ENCODE measurements at places on chromosomes 7 and 10. TPM values are rescaled to one million over a fixed set of nuclear protein-coding genes. Genes with fewer than 3 reads are reported as not detected.

DNA sequence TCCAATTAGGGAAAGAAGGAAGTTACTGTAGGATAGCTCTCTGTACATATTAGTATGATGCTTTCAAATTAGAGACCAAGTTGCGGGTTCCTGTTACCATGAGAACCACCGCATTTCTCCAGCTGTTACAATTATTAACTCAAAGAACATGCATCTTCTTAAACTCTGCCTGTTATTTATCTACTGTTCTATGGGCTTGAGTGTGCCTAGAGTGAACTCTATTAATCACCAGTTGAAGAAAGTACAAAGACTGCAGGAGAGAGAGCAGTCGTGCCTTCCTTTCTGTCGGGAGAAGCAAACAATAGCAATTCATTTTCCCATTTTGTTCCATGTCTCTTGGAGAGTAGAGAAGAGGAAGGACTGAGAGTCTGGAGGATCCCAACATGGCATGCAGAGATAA, 1071.2 kb downstream of the TYW1 start:
- H3K4me1 ChIP-seq: no peaks in the 10 kb centered on the region
- no peak overlapping the region for H3K4me3 ChIP-seq
- no peak for DNase-seq
- no peaks in the 10 kb centered on the region for H3K27me3 ChIP-seq
- H3K36me3 ChIP-seq: no peaks in the 10 kb centered on the region
- H3K27ac ChIP-seq: no peak overlapping the region

DNA sequence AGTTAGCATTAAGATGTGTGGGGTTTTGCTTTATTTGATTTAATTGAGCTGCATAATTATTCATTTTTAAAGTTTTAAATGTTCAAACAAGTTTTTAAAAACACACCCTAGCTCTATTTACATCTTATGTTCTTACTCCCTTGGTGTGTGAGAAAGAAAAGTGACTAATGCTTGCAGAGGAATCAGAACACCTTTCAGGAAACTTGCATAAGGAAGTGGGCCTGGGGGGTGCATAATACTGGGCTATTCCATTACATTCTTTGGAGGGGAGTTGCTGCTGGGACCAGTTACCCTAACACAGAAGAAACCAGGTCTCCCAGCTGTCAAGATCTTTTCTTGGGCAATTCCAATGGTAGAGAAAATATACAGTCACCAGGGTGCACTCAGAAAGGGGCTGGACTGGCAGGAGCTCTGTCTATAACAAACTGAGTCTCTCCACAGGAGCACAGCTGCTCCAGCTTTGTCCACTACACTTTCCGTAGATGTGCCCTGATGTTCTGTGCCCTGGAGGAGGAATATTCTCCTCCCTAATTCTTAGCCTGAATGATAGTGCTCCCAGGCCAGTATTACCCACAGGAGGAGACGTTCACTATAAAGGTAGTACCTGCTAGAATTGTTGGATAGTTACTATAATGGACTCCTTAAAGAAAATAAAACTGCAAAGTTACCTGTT, 304.2 kb downstream of the CDC14C start:
- no peaks in the 10 kb centered on the region for H3K4me1 ChIP-seq
- no peaks in the 10 kb centered on the region for H3K27me3 ChIP-seq
- no peak for DNase-seq
- no peaks in the 10 kb centered on the region for H3K36me3 ChIP-seq
- H3K27ac ChIP-seq: no peak overlapping the region

SRRM3 gene
- total RNA-seq: 1.7 TPM

DNA sequence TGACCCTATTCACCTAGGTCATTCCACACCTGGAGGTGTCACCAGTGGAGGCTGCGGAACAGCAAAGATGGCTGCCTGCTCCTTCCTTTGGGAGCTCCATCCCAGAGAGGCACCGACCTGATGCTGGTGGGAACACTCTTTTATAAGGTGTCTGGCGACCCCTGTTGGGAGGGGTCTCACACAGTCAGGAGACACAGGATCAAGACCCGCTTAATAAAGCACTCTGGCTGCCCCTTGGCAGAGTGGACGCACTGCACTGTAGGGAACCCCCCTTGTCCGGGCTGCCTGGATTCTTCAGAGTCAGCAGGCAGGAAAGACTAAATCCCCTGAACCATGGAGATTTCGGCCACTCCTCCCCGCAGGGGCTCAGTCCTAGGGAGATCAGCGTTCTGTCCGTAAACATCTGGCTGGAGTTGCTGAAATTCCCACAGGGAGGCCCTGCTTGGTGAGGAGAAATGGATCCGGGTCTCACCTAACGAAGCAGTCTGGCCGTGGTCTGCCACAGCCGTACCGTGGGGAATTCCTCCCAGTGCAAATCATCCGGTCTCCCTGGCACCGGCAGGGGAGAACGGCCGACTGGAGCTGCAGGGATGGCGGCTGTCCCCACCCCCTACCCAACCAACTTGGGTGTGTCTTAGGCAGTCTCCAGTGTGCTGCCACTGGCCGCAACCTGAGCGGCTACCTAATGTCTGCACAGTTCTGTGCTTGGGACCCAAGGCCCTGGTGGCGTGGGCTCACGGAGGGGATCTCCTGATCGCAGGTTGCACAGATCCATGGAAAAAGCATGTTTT, 66.1 kb downstream of the LSMEM1 start:
- H3K4me1 ChIP-seq: no peaks in the 10 kb centered on the region
- H3K36me3 ChIP-seq: no peaks in the 10 kb centered on the region
- DNase-seq: no peak
- no peak overlapping the region for H3K4me3 ChIP-seq
- H3K27ac ChIP-seq: no peak overlapping the region

DNA sequence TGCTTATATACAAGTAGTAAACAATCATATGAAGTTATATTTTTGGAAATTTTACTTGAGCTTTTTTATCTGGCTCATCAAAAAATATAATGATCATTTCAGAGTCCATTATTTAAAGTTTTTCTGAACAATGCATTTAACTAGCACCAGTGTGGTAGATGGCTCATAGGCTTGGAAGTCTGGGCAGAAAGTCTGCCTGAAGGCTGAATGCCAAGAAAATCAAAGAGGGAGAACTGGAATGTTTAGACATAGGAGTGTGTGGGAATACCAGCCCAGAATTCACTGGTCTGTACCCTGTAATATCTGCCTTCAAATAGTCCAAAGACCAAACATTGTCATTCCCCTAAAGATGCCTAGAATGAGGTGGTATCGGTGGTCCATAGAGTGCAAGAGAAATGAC, 40.3 kb upstream of the ANK3 start:
- no peaks in the 10 kb centered on the region for H3K27me3 ChIP-seq
- H3K36me3 ChIP-seq: no peaks in the 10 kb centered on the region
- DNase-seq: no peak
- H3K4me3 ChIP-seq: no peak overlapping the region
- no peaks in the 10 kb centered on the region for H3K4me1 ChIP-seq

- no peak overlapping the region for H3K27ac ChIP-seq
- no peaks in the 10 kb centered on the region for H3K4me1 ChIP-seq
- H3K27me3 ChIP-seq: no peaks in the 10 kb centered on the region
- no peaks in the 10 kb centered on the region for H3K36me3 ChIP-seq
- DNase-seq: no peak
Measured at GRCh38 chr10:69960606-69960987, 92.0 kb upstream of the MACROH2A2 start.

STEAP2 gene
- 8.0 TPM for total RNA-seq

- no peaks in the 10 kb centered on the region for H3K27me3 ChIP-seq
- H3K4me1 ChIP-seq: peaks cover 26% of the 10 kb centered on the region
Measured at GRCh38 chr7:47154791-47155190, 427.1 kb downstream of the TNS3 start.

DNA sequence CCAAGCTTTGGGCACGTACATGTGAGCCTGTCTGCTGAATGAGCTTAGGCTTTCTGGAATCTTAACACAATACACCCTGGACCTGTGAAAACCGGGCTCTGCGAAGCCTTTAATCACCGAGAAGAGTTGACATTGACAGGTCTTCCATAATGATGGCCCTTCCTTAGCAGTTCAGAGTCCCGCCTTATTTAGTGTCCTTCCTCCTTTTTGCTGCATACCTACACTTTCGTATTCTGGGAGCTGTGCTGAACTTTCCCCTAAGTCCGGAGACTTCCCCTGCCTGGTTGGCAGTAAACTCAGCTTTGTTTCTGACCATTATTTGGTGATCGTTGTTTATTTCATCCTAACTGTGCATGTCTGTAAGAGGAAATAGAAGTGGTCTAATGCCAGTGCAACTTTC, 212.0 kb downstream of the CAMK1D start:
- DNase-seq: no peak
- no peaks in the 10 kb centered on the region for H3K36me3 ChIP-seq
- no peak overlapping the region for H3K4me3 ChIP-seq
- H3K27ac ChIP-seq: no peak overlapping the region
- H3K4me1 ChIP-seq: no peaks in the 10 kb centered on the region

GRCh38 chr10:120335553-120335952, 121.5 kb upstream of the PLPP4 start:
- no peak for DNase-seq
- no peaks in the 10 kb centered on the region for H3K27me3 ChIP-seq
- H3K27ac ChIP-seq: no peak overlapping the region
- H3K36me3 ChIP-seq: no peaks in the 10 kb centered on the region
- no peaks in the 10 kb centered on the region for H3K4me1 ChIP-seq

GRM3 gene
- not detected for total RNA-seq

- H3K27ac ChIP-seq: no peak overlapping the region
- H3K36me3 ChIP-seq: no peaks in the 10 kb centered on the region
- no peak for DNase-seq
- H3K4me1 ChIP-seq: no peaks in the 10 kb centered on the region
- no peak overlapping the region for H3K4me3 ChIP-seq
- no peaks in the 10 kb centered on the region for H3K27me3 ChIP-seq
Measured at GRCh38 chr10:91007655-91008054, 86.8 kb upstream of the ANKRD1 start.

DNA sequence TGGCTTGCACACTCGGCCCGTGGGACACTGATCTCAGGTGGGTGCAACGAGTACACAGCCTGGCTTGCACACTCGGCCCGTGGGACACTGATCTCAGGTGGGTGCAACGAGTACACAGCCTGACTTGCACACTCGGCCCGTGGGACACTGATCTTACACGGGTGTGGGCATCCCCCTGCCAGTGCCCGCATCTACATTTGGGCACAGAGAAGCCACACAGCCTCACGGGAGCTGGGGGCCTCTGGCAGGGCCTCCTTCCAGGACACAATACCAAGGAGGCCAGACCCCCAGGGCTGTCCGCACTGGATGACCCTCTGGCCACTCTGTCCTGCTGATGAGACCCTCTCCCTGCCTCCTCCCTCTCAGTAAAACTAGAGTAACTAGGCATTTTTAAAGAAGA, 330.5 kb downstream of the DNAJB6 start:
- no peaks in the 10 kb centered on the region for H3K27me3 ChIP-seq
- no peak overlapping the region for H3K4me3 ChIP-seq
- H3K27ac ChIP-seq: no peak overlapping the region
- no peaks in the 10 kb centered on the region for H3K4me1 ChIP-seq
- DNase-seq: no peak

ZNF804B gene
- total RNA-seq: 0.41 TPM

DNA sequence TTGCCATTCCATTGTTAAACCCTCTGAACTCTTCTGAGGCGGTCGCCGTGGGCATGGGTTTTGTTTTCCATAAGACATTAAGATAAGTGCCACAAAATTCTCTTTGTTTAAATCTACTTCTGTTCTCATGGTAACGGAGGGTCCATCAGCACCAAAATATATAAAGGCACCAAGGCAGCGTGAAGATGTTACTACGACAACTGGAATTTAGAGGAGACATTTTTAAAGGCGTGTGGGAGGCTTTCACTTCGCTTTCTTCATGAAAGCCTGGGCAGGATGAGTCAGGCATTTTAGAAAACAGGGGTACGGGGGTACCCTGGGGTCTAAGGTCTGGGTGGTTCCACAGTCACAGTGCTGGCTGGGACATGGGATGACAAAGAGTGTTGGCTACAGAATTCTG, 34.0 kb downstream of the SMKR1 start:
- no peak overlapping the region for H3K4me3 ChIP-seq
- H3K27me3 ChIP-seq: no peaks in the 10 kb centered on the region
- no peak for DNase-seq
- no peaks in the 10 kb centered on the region for H3K36me3 ChIP-seq

OR2A7 gene
- 3.3 TPM for total RNA-seq

TRPV5 gene
- total RNA-seq: 0.08 TPM

SPDYE2B gene
- not detected for total RNA-seq

DNA sequence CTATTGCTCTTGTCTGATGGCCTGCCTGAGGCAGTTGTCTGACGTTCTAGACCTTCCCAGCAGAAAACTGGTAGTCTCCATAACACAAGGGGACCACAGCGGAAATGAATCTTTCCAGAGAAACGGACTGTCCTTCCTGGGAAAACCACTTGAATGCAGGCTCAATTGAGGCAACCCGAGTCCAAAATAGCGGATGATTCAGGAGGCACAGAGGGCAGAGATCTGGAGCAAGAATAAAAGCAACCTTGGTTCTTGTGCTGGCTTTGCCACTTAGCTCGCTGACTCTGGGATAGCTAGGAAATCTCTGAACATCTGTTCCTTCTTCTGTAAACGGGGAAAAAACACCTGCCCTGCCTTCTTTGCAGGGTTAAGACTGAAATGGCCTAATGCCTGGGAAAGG, 178.8 kb downstream of the NEURL1 start:
- no peak for DNase-seq
- H3K27ac ChIP-seq: no peak overlapping the region
- no peak overlapping the region for H3K4me3 ChIP-seq

GRCh38 chr10:10132009-10132408, 885.7 kb upstream of the CELF2 start:
- no peak overlapping the region for H3K27ac ChIP-seq
- no peak for DNase-seq
- H3K4me3 ChIP-seq: no peak overlapping the region

DNA sequence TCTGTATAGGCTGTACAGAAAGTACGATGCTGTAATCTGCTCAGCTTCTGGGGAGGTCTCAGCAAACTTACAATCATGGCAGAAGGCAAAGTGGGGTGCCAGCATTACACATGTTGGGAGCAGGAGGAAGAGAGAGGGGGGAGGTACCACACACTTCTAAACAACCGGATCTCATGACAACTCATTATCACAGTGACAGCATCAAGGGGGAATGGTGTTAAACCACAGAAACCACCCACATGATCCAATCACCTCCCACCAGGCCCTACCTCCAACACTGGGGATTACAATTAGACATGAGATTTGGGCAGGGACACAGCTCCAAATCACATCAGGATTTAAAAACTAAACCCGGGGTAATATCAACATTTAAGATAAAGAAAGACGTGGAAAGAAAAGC, 468.8 kb upstream of the AUTS2 start:
- no peaks in the 10 kb centered on the region for H3K4me1 ChIP-seq
- H3K27me3 ChIP-seq: no peaks in the 10 kb centered on the region
- DNase-seq: no peak
- no peaks in the 10 kb centered on the region for H3K36me3 ChIP-seq

TLX1 gene
- total RNA-seq: not detected

PAOX gene
- total RNA-seq: 3.4 TPM

Measured in pancreas (tissue), 10 donors.